RWPE2 (cell line): ENCODE measurements at places on chromosomes 1 and 21.
A peak's percentile ranks its signal among the peaks of the same experiment; 100 is the strongest.

DNA sequence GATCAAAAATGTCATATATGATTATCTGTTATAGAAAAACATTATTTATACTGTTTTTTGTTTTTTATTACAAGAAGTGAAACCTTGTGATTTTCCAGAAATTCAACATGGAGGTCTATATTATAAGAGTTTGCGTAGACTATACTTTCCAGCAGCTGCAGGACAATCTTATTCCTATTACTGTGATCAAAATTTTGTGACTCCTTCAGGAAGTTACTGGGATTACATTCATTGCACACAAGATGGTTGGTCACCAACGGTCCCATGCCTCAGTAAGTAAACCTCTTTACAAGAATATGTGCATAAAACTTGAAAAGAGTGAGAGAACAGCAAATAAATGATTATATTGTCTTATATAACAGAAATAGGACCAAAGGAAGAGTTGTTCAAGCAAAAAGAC is 14.5 kb downstream of the CFHR4 start:
- no peak for DNase-seq

GRCh38 chr1:77382366-77382765 is 100.5 kb downstream of the AK5 start:
- no peak for DNase-seq

- DNase-seq = no peak
These were observed at the start of gene ARHGEF16 for GRCh38 chr1:3453891-3454810. TSS of gene ARHGEF16 (plus strand) at chr1:3454665. CDS start at chr1:3463085, 8,420 bp downstream.

DNA sequence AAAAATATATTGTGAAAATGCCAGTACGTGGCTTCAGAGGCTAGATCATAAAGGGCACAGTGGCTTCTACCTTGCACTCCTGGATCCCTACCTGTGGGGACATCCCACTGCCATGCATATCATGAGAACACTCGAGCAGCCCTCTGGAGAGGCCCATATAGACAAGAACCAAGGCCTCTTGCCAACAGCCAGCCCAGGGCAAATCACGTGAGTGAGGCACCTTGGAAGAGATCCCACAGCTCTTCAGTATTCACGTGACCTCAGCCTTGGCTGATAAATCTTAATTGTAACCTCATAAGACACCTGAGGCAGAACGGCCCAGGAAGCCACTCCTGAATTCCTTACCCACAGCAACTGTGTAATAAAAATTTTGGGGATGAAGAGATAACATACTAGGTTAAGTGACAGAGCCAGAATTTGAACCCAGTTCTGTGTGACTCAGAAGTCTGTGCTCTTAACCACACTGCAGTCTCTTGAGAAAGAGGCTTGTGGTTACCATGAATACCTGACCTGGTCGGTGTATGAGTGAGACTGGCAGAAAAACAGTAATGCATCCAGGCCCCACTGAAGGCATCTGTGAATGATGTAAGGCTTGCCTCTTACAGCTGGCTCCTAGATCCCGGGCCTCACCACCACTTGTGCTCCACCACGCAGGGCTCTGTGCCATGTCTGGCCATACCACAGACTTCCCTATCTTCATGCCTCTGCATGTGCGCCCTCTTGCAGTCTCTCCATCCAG is 6.9 kb upstream of the A3GALT2 start:
- DNase-seq = no peak

DNA sequence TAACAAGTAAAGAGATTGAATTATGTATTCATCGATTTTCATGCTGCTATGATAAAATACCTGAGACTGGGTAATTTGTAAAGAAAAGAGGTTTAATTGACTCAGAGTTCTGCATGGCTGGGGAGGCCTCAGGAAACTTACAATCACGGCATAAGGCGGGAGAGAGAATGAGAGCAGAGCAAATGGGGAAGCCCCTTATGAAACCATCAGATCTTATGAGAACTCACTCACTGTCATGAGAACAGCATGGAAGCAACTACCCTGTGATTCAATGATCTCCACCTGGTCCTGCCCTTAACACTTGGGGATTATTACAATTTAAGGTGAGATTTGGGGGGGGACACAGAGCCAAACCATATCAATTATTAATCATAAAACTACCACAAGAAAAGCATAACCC is 3.3 kb upstream of the GBP3 start:
- DNase-seq = no peak

GRCh38 chr1:54312796-54313316 is 93.3 kb downstream of the SSBP3 start:
- DNase-seq = no peak

DNA sequence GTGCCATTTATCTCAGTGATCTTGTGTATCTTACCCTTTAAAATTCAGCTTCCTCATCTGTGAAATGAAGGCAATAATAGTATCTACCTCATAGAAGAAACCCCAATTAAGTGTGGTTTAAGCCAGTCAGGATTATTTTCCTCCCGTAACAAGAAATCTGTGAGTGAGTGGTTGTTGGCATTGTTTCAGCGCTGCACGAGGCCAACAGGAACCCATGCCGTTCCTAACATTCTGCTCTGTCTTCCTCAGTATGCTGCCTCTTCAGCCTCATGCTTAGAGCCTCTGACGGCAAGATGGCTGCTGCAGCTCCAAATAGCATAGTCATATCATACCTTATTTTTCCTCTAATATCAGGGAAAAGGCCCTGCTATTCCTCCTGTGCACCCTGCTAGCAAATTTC is 289.7 kb downstream of the TM2D1 start:
- DNase-seq = no peak

DNA sequence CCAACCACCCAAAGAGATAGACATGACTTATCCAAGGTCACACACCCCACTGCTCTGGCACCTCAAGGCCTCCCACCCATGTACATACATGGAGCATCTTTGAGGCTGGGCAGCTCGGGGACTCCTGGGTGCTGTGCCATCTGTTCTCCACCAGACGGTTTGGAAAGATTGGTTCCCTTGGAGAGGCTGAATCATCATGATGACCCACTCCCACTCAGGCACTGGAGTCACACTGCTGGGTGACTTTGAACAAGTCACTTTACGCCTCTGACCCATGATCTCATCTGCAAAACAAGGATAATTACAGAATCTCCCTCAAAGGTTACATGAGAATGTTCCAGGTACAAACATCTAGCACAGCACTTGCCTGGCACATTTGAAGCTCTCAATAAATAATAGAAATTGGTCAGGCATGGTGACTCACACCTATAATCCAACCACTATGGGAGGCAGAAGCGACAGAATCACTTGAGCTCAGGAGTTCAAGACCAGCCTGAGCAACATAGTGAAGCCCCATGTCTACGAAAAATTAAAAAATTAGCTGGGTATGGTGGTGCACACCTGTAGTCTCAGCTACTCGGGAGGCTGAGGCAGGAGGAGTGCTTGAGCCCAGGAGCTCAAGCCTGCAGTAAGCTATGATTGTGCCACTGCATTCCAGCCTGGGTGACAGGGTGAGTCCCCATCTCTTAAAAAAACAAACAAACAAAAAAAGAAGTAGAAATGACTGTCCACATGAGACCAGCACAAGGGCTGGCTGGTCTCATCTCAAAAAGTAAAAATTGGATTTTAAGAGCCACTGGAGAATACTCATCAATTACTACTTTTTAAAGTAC is 74.9 kb downstream of the RRAGC start:
- DNase-seq = no peak

- DNase-seq = no peak
These were observed 9.2 kb upstream of the ZSWIM5 start for GRCh38 chr1:45215485-45216199.

GRCh38 chr1:69413129-69413528 is 154.6 kb upstream of the LRRC7 start:
- no peak for DNase-seq

DNA sequence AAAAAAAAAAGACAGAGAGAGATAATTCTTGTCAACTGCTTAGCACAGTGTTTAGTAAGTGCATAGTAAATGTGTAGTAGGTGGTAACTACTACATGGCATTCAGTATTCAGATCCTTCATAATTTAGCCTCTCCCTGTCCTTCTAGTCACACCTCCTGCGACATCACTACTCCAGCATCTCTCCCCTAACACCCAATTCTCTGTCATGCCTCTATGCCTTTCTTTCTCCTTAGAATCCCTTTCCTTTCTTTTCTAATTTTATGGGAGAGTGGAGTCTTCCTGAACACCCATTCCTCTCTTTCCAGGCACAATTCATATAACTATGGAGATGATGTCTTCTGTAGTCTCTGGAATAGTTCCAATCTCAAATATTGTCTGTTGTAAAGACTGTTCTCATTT is 3.9 kb upstream of the VPS72 start:
- no peak for DNase-seq

DNA sequence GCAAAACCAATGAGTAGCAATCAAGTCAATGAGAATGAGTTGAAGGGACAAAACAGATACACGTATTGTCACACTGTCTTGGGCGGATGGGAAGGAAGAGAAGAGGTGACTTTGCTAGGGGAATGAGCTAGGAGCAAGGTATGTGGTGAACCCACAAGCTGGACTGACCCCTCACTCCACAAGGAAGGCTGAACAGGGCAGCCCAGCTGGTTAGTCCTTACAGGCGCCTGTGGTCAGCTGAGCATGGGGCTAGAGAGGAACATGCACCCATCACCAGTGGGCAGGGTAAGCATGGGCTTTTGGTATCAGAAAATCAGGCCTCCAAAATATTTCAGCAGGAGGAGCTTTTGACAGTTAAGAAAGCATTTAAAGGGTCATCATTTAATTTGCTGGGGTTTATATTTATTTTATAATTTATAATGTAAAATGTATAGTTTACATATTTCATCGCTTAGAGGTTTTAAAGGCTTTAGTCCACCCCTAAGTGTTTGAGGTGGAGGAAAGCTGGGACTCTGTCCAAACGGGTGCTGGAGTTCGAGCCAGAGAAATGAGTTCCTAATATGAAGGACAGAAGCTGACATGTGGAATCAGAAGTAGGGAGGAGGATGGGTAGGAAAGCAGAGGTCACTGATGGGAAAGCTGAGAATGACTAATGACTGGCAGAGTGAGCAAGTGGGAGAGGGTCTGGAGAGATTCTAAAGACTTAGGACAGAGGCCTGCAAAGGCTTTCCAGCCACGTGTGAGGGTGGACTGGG is 22.0 kb upstream of the ACBD6 start:
- no peak for DNase-seq

- no peak for DNase-seq
These were observed 52.2 kb downstream of the ACP6 start for GRCh38 chr1:147618077-147618569.

- no peak for DNase-seq
These were observed 5.7 kb upstream of the CAP1 start for GRCh38 chr1:40034869-40035268.

GRCh38 chr1:9181990-9182783 is 52.4 kb upstream of the H6PD start:
- no peak for DNase-seq

- DNase-seq = peak; percentile 80
These were observed 121.1 kb upstream of the RAVER2 start for GRCh38 chr1:64623750-64624191.

GRCh38 chr21:28696844-28697410 is 295.8 kb downstream of the LTN1 start:
- DNase-seq = no peak

- no peak for DNase-seq
These were observed 737.9 kb upstream of the TMPRSS15 start for GRCh38 chr21:19141511-19141910.

DNA sequence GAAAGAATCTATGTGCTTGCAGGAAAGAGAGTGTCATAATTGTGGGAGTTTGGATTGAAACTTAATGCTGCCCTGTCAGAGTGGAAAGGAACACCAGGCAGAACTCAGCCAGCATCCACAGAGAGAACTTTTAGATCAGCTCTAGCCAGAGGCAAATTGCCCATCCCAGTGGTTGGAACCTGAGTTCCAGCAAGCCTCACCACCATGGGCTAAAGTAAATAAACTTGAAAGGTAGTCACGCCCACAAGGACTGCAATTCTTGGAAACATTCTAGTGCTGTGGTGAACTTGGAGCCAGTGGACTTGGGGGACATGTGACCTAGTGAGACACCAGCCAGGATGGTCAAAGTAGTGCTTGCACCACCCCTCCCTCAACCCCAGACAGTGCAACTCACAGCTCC is 571.6 kb downstream of the LRRIQ3 start:
- DNase-seq = no peak

GRCh38 chr21:31753949-31754707 is 22.2 kb upstream of the SCAF4 start:
- no peak for DNase-seq
